ENCODE measurements at places on chromosomes 13 and 19.

DNA sequence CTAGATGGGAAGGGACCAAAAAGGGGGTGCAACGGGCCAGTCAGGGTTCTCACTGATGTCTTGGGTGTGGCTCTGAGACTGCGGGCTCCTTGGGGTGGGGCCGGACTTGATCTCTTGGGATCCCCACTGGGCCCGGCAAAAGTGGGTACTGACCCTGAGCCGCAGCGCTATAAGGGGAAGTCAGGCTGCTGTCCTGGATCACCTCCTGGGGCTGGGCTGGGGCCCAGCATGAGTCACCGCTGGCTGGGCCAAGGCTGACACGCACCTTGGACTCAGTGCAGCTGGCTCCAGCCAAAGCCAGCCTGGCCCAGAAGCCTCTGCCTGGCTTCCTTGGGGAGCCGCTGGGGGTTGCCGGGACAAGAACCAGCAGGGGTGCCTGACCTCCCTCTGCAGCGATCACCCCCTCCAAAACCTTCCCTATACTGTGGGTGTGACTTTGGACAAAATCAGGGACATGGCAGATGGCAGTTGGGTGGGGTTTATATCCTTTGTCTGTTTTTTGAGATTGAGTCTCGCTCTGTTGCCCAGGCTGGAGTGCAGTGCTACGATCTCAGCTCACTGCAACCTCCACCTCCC is 617 bp upstream of the IQCN start:
- DNase-seq: no peak

DNA sequence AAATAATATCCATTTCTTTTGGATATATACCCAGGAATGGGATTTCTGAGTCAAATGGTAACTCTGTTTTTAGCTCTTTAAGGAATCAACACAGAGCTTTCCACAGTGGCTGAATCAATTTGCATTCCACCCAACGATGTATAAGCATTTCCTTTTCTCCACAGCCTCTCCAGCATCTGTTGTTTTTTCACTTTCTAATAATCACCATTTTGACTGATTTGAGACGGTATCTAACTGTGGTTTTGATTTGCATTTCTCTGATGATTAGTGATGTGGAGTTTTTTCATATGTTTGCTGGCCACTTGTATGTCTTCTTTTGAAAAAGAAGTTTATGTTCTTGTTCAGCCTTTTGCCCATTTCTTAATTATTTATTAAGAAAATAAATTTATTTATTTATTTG is 352.2 kb upstream of the OBI1 start:
- DNase-seq: no peak

DNA sequence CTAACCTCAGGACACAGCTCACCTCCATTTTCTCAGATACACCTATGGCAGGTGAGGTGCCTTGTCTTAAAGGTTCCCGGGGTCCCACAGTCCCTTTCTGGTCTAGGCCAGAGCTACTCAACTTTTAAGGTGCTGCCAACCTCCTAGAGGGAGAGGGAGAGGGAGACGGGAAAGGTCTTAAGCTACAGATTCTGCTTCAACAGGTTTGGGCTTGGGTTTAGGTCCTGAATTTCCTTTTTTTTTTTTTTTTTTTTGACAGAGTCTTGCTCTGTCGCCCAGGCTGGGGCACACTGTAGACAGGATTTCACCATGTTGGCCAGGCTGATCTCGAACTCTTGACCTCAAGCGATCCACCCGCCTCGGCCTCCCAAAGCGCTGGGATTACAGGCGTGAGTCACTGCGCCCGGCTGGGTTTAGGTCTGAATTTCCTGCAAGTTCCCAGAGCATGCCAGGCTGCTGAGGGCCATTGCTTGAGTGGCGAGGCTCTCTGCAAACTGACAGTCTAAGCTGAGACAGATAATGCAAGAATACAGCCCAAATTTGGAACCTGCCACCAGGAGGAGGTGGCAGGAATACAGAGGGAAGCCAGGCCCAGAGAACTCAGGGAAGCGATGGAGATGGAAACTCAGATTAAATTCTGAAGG is 7.8 kb upstream of the SYCN start:
- no peak for DNase-seq

- no peak for DNase-seq
Observed at GRCh38 chr13:24982333-24982999, 113.5 kb upstream of the PABPC3 start.

GRCh38 chr13:43469791-43470190 is 317.0 kb downstream of the ENOX1 start:
- DNase-seq: no peak

DNA sequence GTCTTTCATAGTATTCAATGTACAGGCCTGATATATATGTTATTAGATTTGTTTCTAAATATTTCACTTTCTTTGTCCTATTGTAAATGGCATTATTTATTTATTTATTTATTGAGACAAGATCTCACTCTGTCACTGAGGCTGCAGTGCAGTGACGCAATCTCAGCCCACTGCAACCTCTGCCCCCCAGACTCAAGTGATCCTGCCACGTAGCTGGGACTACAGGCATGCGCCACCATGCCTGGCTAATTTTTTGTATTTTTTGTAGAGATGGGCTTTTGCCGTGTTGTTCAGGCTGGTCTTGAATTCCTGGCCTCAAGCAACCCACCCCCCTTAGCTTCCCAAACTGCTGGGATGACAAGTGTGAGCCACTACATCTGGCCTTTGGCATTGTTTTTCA is 5.4 kb upstream of the GAS6 start:
- DNase-seq: no peak

GRCh38 chr13:51067706-51068105 is 43.4 kb downstream of the C13orf42 start:
- DNase-seq: no peak

DNA sequence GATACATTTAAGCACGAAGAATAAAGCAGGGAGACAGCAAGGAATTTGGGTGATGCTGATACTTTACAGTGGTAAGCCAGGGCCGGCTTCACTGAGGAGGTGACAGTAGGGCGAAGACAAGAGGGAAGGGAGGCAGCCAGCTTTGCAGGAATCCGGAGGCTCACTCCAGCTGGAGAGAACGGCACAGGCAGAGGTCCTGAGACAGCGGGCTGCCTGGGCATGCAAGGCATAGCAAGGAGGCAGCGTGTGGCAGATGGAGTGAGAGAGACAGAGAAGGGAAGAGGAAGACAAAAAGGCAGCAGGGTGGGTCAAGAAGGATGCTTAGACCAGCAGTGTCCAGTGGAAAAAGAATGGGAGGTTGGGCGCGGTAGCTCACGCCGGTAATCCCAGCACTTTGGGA is 83.2 kb upstream of the WASF3 start:
- no peak for DNase-seq

- no peak for DNase-seq
Observed at GRCh38 chr13:30619731-30620130, 2.0 kb downstream of the USPL1 start.

GRCh38 chr19:1384478-1385110 is 887 bp downstream of the NDUFS7 start:
- no peak for DNase-seq

DNA sequence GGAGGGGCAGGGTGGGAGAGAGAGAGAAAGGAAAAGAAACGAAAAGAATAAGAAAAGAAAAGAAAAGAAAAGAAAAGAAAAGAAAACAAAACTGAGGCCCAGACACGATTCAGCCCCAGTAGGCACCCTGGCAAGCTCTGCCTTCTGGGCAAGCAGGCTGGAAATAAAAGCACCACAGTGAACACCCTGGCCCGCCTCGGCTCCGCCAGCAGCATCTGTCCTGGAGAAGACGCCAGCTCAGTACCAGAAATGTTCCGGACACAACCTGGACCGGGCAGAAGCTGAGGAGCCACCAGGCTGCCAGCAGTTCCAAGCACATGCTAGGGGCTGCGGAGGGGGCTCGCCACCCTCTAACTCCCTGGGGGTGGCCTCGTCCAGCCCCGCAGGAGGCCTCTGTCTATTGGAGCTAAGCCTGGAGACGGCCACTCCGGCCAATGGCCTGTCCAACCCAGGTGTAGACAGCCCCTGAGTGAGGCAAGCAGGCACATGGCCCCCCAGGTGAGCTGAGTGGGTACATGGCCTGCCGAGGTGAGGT is 11.4 kb upstream of the CPAMD8 start:
- no peak for DNase-seq

GRCh38 chr13:92743992-92744391 is 482.6 kb upstream of the GPC6 start:
- DNase-seq: no peak

GRCh38 chr19:18626906-18627305 is 9.9 kb upstream of the KLHL26 start:
- no peak for DNase-seq

DNA sequence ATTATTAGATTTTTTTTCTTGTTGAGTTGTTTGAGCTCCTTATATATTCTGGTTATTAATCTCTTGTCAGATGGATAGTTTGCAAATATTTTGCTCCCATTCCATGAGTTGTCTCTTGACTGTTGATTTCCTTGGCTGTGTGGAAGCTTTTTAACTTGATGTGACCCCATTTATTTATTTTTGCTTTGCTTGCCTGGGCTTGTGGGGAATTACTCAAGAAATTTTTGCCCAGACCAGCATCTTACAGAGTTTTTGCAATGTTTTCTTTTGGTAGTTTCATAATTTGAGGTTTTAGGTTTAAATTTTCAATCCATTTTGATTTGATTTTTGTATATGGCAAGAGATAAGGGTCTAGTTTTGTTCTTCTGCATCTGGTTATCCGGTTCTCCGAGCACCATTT is 124.7 kb downstream of the PCCA start:
- DNase-seq: no peak

- no peak for DNase-seq
Observed at GRCh38 chr19:19334989-19335344, 14.3 kb downstream of the MAU2 start.

- no peak for DNase-seq
Observed at GRCh38 chr13:38045278-38046048, 175.9 kb upstream of the TRPC4 start.

GRCh38 chr19:38386971-38387549 is 774 bp downstream of the GGN start:
- no peak for DNase-seq

DNA sequence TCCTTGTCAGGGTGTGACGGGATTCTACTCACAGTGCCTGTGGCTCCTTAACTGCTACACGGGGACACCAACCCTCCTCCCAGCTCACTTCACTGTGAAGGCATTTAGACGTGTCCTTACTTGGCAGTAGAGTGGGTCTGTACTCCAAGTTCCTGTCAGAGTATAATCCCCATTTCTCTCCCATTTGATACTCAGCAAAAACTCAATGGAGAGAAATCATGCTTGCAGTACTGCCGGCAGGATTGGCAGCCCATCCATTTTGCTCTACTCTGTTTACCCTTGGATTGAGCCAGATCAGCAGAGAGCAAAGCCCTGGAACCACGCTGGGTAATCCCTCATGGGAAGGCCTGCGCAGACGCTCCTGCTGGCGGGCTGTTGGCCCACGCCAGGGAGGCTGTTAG is 28.9 kb downstream of the ARL11 start:
- no peak for DNase-seq

DNA sequence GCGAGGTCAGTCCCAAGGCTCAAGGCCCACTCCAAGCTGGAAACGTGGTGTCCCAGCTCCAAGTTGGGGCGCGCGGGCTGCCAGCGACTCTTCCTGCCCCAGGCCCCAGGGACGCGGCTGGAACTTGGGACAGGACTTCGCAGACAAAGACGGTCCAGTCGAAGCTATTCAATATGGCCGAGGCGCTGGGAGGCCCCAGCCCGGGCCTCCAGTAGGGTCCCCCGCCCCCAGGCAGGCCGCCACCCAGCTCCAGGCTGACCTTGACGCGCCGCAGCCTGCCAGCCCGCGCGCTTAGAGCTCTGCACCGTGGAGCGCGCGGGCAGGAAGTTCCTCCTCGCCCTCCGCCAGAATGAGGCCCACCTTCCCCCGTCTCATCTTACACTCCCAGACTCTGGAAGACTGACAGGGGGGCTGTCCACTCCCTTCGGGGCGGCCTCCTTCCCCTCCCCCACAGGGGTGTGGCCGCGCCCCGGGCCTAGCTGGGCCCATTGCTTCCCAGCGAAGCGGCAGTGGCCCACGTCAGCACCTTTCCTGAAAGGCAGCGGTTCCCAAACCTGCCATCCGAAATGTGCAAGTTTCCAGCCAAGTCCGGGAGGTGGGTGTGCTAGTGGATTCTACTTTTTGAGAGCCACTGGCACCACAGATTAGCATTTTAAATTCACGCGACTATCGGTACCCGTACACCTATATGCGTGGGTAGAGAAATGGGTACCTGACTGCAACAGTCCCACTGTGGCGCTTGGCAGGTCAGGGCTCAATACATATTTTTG is at the start of gene CCDC8:
CCDC8 (minus strand) TSS at position 303 of the 770 bp plus-strand sequence. CDS start 754 bp downstream, outside the sequence.
- no peak for DNase-seq

- DNase-seq: no peak
Observed at GRCh38 chr13:33191425-33192210, 93.9 kb downstream of the STARD13 start.

- no peak for DNase-seq
Observed at GRCh38 chr19:14467816-14468215, 7.3 kb downstream of the PTGER1 start.

- no peak for DNase-seq
Observed at GRCh38 chr13:106568299-106569003, 514 bp upstream of the ARGLU1 start.

DNA sequence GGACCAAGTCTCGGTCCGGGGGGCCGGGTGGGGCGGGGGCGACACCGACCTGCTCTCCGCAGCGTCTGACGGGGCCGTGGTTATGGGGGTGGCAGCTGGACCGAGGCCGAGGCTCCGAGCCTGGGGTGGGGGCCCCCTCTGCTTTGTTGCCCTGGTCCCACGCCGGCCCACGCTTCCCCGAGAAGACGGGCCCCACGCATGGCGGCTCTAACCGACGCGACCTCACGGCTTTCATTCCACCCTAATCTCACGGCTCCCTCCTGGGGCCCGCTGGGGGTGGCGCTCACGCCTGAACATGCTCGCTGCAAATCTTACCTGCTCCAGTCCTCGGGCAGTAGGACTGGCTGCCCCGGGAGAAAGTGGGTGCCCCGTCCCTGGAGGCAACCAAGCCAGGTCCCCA is 14.8 kb upstream of the MISP start:
- no peak for DNase-seq

DNA sequence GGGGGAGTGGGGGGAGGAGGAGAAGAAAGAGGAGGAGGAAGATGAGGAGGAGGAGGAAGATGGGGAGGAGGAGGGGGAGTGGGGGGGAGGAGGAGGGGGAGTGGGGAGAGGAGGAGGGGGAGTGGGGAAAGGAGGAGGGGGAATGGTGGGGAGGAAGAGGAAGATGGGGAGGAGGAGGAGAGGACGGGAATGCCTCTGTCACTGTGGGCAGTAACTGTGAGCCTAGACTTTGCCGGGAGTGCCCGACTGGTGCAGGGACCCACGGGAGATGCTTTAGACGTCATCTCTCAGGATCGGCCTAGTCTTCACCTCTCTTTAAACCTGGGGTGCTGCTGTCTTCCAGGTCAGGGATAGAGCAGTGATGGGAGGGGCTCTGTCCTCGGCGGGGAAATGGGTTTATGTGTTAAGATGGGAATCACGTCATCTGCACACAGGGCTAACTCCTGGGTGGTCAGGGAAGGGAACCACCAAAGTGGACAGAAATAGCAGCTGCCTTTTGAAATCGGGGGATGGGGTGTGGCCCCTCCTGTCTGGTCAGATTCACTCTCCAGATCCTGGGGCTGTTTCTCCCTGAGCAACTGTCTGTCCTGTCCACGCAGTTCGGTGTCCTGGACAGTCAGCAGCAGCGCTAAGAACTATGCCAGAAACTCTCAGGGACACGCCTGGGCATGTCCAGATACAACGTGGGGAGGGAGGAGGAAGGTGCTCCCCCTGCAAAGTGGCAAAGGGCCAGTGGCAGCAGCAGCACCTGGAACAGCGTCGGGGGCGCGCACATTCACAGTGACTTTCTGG is 26.9 kb downstream of the GAS6 start:
- no peak for DNase-seq
